ENCODE measurements at places on chromosomes 1 and 21. TPM values are rescaled to one million over a fixed set of nuclear protein-coding genes. Genes with fewer than 3 reads are reported as not detected.

TBX19 gene
- total RNA-seq: 0.41 TPM

TLR5 gene
- 1.2 TPM for total RNA-seq

MFN2 gene
- 42.0 TPM for total RNA-seq

SZT2 gene
- 19.2 TPM for total RNA-seq

LRRC39 gene
- 9.0 TPM for total RNA-seq

SPRR2F gene
- not detected for total RNA-seq

CPTP gene
- 14.3 TPM for total RNA-seq

CELA3B gene
- not detected for total RNA-seq

FUCA1 gene
- 21.6 TPM for total RNA-seq

FMN2 gene
- 60.7 TPM for total RNA-seq

CD48 gene
- 0.82 TPM for total RNA-seq

PLA2G2C gene
- total RNA-seq: not detected

IL24 gene
- total RNA-seq: under 0.01 TPM

AMY1A gene
- not detected for total RNA-seq

ATP1A4 gene
- total RNA-seq: not detected

ITLN2 gene
- total RNA-seq: not detected

CTBS gene
- 2.0 TPM for total RNA-seq

MATN1 gene
- total RNA-seq: 0.41 TPM

RBP7 gene
- not detected for total RNA-seq

C1orf21 gene
- 24.9 TPM for total RNA-seq

SPRR4 gene
- total RNA-seq: not detected

GATAD2B gene
- total RNA-seq: 15.5 TPM

CDC20 gene
- 4.9 TPM for total RNA-seq

OR2T1 gene
- not detected for total RNA-seq

SAMD13 gene
- total RNA-seq: 5.3 TPM
